ENCODE measurements at places on chromosomes 12 and 14. TPM values are rescaled to one million over a fixed set of nuclear protein-coding genes. Genes with fewer than 3 reads are reported as not detected.
A peak's percentile ranks its signal among the peaks of the same experiment; 100 is the strongest.

KCNH5 gene
- 0.05 TPM for total RNA-seq

GRCh38 chr14:23321572-23322547 is 603 bp downstream of the PABPN1 start:
- DNase-seq: no peak

C12orf57 gene
- total RNA-seq: 553 TPM

FAIM2 gene
- total RNA-seq: 3.0 TPM

CCDC175 gene
- total RNA-seq: not detected

PROX2 gene
- not detected for total RNA-seq

GRCh38 chr14:101351146-101351545 is 210.1 kb upstream of the DIO3 start:
- no peak for DNase-seq

CISTR gene
- total RNA-seq: not detected

ZDHHC22 gene
- not detected for total RNA-seq

SLC22A17 gene
- total RNA-seq: 41.8 TPM

GRCh38 chr12:2998789-2999264 is 39.6 kb downstream of the TEAD4 start:
- peak; percentile 61 for DNase-seq

DNA sequence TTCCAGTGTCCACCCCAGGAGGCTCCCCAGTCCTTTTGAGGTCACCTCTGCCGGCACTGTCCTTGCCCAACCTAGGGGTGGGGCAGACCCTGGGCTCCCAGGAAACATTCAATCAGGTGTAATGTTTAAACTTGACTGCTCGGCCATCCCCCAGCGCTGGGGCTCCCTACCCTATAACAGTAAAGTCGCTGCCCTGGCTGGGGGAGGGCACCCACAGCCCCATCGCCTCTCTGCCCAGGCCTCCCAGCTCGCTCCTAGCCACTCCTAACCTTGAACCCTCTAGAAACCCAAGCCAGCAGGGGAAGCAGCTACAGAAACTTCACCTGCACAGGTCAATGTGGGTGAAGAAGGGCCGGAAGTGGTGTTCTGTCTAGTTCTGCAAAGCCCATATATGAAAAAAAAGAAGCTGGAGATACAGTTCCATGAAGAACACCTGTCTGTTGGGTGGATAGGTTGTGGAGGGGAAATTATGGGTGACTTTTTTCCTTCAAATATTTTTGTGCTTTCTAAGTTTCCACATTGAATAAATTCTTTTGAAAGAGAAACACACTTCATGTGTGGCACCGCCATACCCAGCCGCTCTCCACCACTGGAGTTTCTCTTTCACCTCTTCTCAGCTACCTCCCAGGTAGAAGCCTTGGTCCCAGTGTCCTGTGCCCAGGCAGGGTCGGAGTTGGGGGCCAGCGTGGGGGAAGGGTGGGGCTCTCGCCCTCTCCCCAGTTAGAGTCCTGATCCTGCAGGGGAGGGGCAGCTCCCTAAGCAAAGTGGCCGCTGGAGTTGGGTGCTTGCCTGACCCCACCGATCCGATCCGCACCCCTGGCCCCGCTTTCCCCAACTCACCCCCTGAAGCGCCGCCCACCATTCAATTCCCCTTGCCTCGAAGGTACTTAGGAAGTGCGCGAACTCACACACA is 1.1 kb downstream of the CLMN start:
- DNase-seq: peak; percentile 43

DNA sequence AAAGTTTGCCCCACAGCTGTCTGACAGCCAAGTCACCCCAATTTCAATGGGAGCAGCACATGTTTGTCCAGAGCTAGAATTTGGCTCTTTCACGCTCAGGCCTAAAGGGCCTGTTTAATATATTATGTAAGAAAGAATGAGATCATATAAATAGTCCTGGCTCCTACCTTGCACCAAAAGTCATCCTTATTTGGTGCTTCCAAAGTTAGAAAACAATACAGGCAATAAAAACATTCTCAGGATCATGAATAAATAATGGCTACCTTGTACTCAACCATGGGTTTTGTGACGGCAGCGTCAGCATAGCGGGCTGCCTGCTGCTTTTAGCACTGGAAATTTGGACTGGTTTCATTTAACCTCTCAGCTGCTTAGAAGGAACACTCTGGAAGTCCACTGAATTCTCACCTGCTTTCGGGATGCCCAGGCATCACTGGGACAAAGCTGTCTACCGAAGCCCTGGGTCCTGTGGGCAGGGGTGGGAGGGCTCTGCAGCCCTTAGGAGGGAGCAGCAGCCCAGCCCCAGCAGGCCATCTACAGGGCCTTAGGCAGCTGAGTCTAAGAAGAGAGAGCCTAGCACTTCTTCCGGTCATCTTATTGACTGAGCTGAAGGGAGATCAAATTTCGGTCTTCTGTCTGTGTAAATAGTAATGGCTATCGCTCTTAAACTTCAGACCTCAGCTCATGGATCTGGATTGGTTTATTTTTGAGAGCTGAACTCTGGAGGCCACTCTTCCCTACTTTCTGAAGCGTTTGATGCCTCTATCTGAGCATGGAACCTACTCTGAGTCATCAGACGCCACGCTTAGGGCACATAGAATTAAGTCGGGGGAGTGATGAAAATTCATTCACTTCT is 106.5 kb downstream of the SAMD4A start:
- DNase-seq: no peak

ZNF10 gene
- total RNA-seq: 27.5 TPM
